ENCODE measurements at places on chromosomes 7 and 10.
A peak's percentile ranks its signal among the peaks of the same experiment; 100 is the strongest.

DNA sequence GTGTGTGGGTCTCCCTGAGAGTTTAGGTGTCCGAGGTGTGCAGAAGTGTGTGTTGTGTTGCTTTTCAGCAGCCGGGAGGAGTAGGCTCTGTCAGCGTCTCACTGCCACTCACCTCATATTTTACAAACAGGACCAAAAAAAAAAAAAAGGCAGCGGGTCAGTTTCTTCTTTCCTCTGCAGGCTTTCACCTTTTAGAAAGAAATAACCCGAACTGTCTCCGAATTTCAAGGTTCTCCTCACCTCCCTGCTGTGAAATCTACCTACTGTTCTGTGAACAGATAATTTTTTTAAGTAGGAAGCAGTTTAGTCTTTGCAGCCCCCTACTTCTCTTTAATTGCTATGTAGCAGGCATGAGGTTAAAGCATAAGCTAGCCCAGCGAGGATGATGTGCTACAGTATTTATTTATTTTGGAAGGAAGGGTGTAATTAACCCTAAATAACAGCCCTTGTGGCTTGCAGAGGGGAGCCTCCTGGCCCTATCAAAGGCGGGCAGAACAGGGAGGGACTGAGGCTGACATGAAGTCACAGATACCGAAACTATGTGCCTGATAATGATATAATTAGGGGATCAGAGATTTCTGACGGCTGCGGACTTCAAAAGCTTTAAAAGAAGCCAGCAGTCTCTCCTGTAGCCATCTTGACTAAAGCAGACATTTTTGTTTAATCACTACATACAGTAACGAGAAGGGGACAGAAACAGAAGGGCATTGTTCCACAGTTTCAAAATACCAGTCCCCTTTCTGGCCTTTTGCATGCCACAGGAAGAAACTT is 1.6 kb downstream of the BAMBI start:
- peak; percentile 53 for DNase-seq

GRCh38 chr7:112266595-112267270 is 60.2 kb downstream of the ZNF277 start:
- DNase-seq, result no peak

DNA sequence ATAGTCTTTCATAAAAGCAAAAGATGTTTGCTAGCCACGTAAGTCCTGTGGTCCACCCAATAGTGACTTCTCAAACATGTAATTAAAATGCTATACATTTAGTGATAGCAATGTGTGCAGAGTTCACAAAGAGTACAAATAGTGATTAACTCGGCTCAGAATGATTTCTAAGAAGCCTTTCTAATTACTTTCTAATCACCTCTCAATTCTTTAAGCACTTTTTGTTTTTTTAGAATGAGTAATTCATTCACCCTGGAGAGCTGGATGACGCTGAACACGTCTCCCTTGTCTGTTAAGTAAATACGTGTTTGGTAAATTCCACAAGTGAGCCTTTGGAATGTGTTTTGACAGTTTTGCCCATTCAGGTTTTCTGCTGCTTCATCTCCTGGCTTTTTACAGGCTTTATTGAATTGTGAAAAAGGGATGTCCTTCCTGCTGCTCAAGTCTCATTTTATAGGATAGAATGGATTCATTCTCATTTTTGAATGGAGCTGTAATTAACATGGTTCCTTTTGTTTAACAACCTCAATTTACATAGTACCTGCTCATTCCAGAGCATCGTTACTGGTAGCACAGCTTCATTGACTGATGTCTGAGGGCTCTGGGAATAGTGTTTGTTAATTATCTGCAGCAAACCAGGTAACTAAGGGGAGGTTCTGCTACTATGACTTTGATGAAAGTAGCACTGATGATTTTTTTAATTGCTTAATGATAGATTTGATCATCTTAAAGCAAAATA is 212.1 kb downstream of the VTI1A start:
- DNase-seq, result no peak

DNA sequence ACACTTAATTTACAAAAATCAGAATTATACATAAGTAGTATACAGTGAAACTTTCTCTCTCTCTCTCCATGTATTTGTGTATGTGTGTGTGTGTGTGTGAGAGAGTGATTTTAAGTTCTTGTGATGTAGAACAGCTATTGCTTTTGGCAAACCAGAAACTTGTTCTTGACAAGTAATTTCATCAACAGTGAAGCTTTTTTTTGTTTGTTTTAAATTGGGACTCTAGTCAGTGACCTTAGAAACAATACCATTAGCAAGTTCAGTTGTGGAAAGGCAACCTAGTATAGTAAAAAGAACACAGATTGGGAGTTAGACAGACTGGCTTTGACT is 319.1 kb downstream of the PTEN start:
- DNase-seq, result no peak

- DNase-seq, result peak; percentile 27
Observed at GRCh38 chr10:12465385-12466136, 116.2 kb downstream of the CAMK1D start.

DNA sequence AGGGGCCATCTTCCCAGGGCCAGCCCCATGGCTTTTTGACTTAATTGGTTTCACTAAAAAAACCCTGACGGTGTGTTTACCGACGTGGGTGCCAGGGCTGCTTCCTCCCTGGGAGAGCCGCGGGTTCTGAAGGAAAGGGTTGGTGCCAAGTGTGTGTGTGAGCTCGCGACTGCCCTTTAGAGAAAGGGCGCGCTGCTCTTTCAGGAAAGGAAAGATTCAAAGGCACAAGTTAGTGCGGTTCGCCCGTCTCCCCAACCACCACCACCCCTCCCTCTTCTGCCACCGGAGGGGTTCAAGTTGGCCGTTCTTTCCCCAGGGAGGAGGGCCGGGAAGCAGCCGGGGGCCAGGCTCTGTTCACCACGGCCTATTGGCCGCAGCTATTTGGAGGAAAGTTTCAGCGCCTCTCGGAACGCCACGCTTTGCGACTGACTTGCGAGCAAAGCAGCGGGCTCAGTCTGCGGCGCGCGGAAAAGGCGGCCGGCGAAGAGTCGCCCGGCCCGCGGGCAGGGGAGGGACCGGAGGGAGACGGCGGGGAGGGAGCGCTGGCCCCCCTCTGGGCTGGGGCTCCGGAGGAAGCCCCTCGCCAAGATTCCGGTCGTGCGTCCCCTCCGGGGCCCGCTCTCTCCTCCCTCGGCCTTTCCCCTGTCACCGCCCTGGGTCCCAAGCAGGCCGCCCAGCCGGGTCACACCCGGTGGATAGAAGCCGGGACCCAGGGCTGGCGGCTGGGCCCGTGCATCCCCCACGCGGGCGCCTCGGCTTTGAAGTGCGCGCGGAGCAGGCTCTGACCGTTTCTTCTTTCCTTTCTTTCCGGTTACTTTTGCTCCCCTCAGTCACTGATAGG is 165.9 kb upstream of the PPP1R3A start:
- DNase-seq, result no peak

- no peak for DNase-seq
Observed at GRCh38 chr7:27895551-27895950, 155.6 kb downstream of the TAX1BP1 start.

GRCh38 chr7:135463908-135464307 is 46.0 kb downstream of the CNOT4 start:
- no peak for DNase-seq

- no peak for DNase-seq
Observed at GRCh38 chr7:26042237-26042636, 109.8 kb upstream of the NFE2L3 start.

DNA sequence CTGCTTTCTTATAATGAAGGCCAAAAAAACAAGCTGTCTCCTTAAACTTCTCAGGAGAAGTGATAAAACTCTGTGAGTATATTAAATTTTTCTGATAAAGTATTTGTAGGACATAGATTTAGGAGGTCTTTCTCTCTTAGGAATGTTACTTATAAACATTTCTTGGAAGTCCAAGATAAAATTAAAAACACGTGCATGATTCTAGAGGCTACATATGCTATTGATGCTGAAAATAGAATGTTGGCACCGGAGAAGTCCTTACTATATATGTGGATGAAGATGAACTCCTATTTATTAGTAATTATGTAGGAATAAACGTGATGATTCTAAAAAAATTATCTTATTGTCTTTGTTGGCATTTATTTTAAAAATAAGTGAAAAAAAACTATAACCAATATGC is 241.3 kb upstream of the LRRTM3 start:
- DNase-seq, result no peak

GRCh38 chr10:127908106-127908958 is 1.4 kb downstream of the PTPRE start:
- DNase-seq, result no peak

- no peak for DNase-seq
Observed at GRCh38 chr10:103739039-103739764, 116.2 kb downstream of the SH3PXD2A start.
